Colonic mucosa (tissue), 4 donors: ENCODE measurements at places on chromosomes 13 and 19. TPM values are rescaled to one million over a fixed set of nuclear protein-coding genes. Genes with fewer than 3 reads are reported as not detected.

The NCR1 gene
- not detected for total RNA-seq

The TMTC4 gene
- 21.4 TPM for total RNA-seq

The CD70 gene
- total RNA-seq: 0.57 TPM

The CEACAM16 gene
- not detected for total RNA-seq

The CAMSAP3 gene
- 41.1 TPM for total RNA-seq

The LRG1 gene
- 26.0 TPM for total RNA-seq

The PSG4 gene
- total RNA-seq: not detected

The KANK3 gene
- total RNA-seq: 2.7 TPM

The RAB3A gene
- total RNA-seq: 4.2 TPM

The USHBP1 gene
- 1.3 TPM for total RNA-seq

The RGS9BP gene
- 0.11 TPM for total RNA-seq

The PMIS2 gene
- total RNA-seq: not detected

The CACNG7 gene
- total RNA-seq: not detected

The FCER2 gene
- total RNA-seq: 0.35 TPM

The DCT gene
- total RNA-seq: 0.11 TPM

The VSIG10L gene
- total RNA-seq: 1.1 TPM

The SLC1A6 gene
- not detected for total RNA-seq

The ZNF497 gene
- total RNA-seq: 1.9 TPM

The RFPL4A gene
- total RNA-seq: not detected

The APOC4 gene
- total RNA-seq: not detected

The PODNL1 gene
- total RNA-seq: 4.1 TPM

The ZNF358 gene
- 20.2 TPM for total RNA-seq

The TNFSF9 gene
- total RNA-seq: 0.79 TPM

The TEX101 gene
- total RNA-seq: 0.17 TPM

The PEG3 gene
- total RNA-seq: 1.4 TPM

The LILRB5 gene
- 2.2 TPM for total RNA-seq

The NLRP7 gene
- total RNA-seq: not detected

The OR7A5 gene
- not detected for total RNA-seq

The PSG6 gene
- not detected for total RNA-seq

The CYP2F1 gene
- total RNA-seq: not detected

The EEF2 gene
- total RNA-seq: 2,241 TPM
